ENCODE measurements at places on chromosomes 1 and 21. TPM values are rescaled to one million over a fixed set of nuclear protein-coding genes. Genes with fewer than 3 reads are reported as not detected.

DNA sequence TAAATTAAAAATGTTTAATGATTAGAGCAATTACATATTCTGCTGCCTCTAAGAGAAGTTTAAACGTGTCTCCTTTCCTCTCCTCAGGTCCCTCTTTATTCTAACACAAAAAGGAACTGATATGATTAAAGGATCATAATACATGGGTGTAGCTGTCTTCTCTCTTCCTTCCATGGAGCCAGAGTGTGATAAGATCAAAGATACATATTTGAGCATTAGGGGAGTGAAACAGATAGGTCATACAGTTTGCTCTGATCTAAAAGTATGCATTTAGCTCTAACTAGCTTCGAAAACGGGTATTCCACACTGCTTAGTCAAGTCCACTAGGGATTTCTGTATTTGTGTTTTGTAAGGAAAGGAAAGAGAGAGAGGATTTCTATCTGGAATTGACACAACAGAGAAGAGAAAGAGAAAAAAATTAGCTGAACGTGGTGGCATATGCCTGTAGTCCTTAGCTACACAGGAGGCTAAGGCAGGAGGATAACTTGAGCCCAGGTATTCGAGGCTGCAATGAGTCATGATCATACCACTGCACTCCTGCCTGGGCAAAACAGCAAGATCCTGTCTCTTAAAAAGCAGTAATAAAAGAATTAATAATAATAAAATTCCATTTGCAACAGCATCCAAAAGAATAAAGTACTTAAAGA is 63.1 kb downstream of the CDC42BPA start:
- no peaks in the 10 kb centered on the region for H3K4me1 ChIP-seq
- H3K4me3 ChIP-seq, result no peak overlapping the region
- H3K36me3 ChIP-seq, result peaks cover 10% of the 10 kb centered on the region

The UCK2 gene
- polyA plus RNA-seq, result 50.1 TPM

GRCh38 chr1:212531796-212532195 is 76.8 kb upstream of the ATF3 start:
- H3K36me3 ChIP-seq, result no peaks in the 10 kb centered on the region
- peaks cover 5% of the 10 kb centered on the region for H3K27me3 ChIP-seq
- DNase-seq, result no peak
- H3K27ac ChIP-seq, result no peak overlapping the region

GRCh38 chr1:206517784-206518183 is 10.5 kb downstream of the RASSF5 start:
- no peaks in the 10 kb centered on the region for H3K36me3 ChIP-seq
- H3K4me1 ChIP-seq, result peaks cover 9% of the 10 kb centered on the region
- no peak overlapping the region for H3K27ac ChIP-seq
- H3K4me3 ChIP-seq, result no peak overlapping the region
- DNase-seq, result no peak

The TRMT1L gene
- polyA plus RNA-seq, result 12.2 TPM

DNA sequence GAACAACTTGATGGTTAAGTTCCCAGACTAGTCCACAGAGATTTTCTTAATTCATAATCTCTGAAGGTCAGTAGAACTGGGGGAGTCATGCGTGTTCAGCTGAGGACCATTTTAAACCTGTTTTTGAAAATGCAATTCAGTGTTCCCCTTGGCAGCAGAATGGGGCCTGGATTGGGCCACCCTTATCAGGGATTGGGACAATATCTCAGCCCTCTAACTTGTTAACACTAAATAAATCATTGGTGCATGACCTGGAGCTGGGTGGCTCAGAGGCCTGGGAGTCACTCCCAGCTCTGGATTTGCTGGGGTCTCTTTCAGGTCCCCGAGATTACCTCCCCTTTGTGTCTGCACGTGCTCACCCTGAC is 55.3 kb downstream of the MRPS6 start:
- peaks cover 9% of the 10 kb centered on the region for H3K36me3 ChIP-seq
- no peak overlapping the region for H3K4me3 ChIP-seq
- no peak for DNase-seq
- H3K4me1 ChIP-seq, result peaks cover 45% of the 10 kb centered on the region
- peak overlapping the region; percentile 87 for H3K27ac ChIP-seq

- peaks cover 14% of the 10 kb centered on the region for H3K27me3 ChIP-seq
- peak; percentile 98 for DNase-seq
- H3K27ac ChIP-seq, result no peak within 1 kb of the TSS
- no peaks in the 10 kb centered on the region for H3K36me3 ChIP-seq
- no peak within 1 kb of the TSS for H3K4me3 ChIP-seq
These were observed at the start of gene BMP8B for GRCh38 chr1:39788758-39789570. Gene BMP8B (minus strand): TSS chr1:39788865. CDS start chr1:39788485, 380 bp downstream.

The LCE3E gene
- not detected for polyA plus RNA-seq

GRCh38 chr1:117527566-117528102 is 78.2 kb upstream of the TENT5C start:
- H3K27ac ChIP-seq, result peak overlapping the region; percentile 19
- no peak overlapping the region for H3K4me3 ChIP-seq
- H3K27me3 ChIP-seq, result no peaks in the 10 kb centered on the region
- H3K4me1 ChIP-seq, result no peaks in the 10 kb centered on the region

The CYP4Z1 gene
- not detected for polyA plus RNA-seq

DNA sequence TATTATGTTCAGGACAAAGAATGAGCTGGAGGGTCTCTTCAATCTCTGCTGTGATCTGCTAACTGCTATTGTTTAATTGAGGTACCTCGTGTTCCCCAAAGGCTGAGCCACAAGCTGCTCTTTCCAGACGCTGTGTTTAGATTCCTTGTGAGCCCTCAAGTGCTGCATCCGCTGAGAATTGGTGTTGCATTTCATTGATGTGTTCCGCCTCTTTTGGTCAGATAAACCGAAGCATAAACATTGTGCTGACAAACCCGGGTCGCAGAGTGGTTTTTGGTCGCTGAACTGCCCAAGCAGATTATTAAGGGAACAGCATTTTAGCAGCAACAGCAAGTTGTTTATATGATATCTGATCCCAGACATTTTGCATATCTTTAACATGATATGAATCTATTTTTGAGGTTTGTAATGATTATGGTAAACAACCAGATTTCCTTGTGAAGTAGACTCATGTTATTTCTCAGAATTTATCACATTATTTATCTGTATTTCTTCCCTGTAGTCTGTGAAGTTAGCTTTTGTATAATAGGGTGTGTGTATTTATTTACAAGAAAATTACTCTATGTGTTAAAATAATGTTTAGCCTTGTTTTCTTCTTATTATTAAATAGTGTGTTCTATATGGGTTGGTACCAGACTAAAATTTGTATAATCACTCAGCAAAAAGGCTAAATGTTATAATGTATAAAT is 217.2 kb upstream of the C1orf105 start:
- no peak for DNase-seq
- no peak overlapping the region for H3K4me3 ChIP-seq
- H3K27ac ChIP-seq, result no peak overlapping the region

- no peak for DNase-seq
- H3K27ac ChIP-seq, result no peak overlapping the region
- H3K27me3 ChIP-seq, result no peaks in the 10 kb centered on the region
- no peak overlapping the region for H3K4me3 ChIP-seq
These were observed 124.8 kb downstream of the GALNT2 start for GRCh38 chr1:230191855-230192254.

The RAD54L gene
- polyA plus RNA-seq, result 11.5 TPM

The RNF186 gene
- polyA plus RNA-seq, result not detected

The TRIM58 gene
- polyA plus RNA-seq, result 0.13 TPM

The LYST gene
- 3.9 TPM for polyA plus RNA-seq

DNA sequence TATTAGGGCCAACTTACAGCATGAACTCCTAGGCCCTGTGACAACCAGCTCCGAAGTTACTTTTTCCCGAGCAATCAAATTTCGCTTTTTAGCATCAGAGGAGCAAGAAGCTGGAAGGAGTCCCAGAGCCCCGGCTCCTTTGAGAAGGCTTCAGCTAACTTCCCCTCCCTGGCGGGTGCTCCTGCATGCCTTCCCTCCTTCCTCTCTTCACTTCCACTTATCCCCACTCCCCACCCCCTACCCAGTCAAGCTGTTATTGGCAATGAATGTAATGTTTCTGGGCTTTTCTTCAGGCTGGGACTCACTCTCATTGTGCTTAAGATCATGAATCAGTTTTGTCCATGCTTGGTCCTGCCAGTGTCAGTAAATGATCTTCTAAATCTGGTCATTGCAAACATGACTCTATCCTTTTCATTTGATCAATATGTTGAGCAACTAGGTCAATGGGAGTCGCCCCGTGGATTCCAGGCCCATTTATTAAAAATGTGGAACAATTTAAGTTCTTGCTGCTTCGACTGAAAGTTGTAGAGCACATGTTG is 94.5 kb upstream of the TSPAN2 start:
- H3K27me3 ChIP-seq, result no peaks in the 10 kb centered on the region
- H3K4me1 ChIP-seq, result peaks cover 10% of the 10 kb centered on the region
- DNase-seq, result no peak
- H3K4me3 ChIP-seq, result no peak overlapping the region
- no peaks in the 10 kb centered on the region for H3K36me3 ChIP-seq
- H3K27ac ChIP-seq, result peak overlapping the region; percentile 64
